ENCODE measurements at places on chromosomes 6 and 20. TPM values are rescaled to one million over a fixed set of nuclear protein-coding genes. Genes with fewer than 3 reads are reported as not detected.

DNA sequence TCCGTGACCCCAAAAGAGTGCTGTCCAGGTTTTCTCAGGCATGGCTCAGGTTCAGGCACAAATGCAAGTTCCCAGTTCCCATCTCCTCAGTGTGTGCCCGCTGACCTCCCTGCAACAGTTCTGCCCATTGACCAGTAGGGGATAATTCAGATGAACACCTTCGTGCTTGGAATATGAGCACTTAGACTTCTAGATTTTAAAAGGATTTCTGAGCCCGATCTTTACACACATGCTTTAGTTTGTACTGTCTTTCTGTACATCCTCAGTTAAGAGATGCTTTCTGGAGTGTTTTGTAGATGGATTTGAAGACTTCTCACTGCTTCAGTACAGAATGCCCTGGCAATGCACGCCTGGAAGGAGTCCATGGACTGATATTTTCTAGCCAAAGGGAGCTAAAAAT lies 239.6 kb upstream of the PLCB4 start:
- no peak for DNase-seq

Gene MYO6
- 15.3 TPM for total RNA-seq

Gene DCBLD1
- total RNA-seq = 9.0 TPM

Gene HSF2
- 1.8 TPM for total RNA-seq

DNA sequence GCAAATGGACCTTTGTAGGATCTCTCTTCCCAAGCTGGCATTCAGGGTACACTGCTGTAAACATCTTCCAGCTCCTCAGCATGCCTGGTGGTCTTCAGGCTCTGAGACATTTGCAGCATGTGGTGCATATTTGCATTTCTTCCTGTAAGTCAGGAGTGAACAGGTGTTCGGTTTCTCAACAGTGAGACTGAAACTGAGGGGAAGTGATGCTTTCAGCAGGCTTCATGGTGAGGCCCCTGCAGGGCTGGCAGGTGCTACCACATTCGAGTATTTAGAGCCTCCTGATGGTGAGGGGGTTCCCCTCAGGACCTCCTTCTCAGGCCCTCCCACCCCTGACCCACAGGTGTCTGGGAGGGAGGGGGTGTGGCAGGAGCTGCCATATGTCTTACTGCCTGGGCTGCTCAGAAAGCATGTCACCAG lies 15.1 kb downstream of the MYBL2 start:
- no peak for DNase-seq

DNA sequence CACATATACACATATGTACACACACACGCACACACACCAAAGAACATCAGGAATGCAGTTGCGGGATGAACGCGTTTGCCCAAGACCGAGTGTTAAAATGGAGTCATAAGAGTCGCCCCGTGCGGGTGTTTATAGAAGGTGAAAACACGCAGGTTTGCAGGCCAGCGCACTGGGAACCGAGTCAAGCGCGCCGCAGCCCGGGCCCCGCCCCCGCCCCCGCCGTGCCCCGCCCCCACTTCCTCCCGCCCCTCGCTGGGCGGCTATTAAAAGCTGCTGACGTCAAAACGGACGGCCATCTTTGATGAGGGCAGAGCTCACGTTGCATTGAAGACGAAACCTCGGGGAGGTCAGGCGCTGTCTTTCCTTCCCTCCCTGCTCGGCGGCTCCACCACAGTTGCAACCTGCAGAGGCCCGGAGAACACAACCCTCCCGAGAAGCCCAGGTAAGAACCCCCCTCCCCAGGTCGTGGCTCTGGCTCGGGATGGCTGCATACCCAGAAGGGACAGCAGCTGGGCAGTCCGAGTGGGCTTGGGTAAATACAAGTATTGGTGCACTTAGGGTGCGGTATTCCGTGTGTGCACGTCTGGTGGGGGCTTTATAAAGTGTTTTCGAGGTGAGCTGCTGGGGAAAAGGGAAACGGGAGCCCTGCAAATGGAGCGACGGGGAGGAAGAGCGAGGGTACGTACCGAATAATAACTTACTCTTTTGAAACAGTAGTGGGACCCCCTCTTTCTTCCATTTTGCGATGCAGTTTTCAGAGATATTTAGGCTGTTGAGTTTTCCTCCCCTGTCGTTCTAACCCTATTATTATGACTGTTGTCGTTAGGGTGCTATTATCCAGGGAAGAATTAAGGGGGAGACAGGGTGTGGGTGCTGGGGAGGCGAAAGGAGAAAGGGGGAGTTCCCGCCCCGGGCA lies at the start of gene SNAP25:
SNAP25 (plus strand) TSS at position 295 of the 916 bp plus-strand sequence. CDS start 56,662 bp downstream, outside the sequence.
- no peak for DNase-seq

DNA sequence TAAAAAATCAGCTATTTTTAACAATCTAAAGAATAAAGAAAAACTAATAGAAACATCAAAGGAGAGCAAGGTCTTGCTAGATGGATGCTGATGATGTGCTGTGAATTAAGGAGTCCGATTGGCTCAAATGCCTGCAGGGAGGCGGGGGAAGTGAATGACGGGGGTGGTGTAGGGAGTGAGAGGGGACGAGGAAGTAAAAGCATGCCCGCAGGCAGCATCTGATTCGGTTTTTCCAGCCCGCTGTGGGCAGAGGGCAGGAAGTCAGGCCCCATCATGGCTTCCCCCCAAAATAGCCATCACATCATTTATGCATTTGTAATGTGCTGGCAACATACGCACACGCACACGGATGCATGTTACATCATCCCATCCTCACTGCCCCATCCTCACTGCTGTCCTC lies 10.3 kb downstream of the RSPO4 start:
- no peak for DNase-seq

DNA sequence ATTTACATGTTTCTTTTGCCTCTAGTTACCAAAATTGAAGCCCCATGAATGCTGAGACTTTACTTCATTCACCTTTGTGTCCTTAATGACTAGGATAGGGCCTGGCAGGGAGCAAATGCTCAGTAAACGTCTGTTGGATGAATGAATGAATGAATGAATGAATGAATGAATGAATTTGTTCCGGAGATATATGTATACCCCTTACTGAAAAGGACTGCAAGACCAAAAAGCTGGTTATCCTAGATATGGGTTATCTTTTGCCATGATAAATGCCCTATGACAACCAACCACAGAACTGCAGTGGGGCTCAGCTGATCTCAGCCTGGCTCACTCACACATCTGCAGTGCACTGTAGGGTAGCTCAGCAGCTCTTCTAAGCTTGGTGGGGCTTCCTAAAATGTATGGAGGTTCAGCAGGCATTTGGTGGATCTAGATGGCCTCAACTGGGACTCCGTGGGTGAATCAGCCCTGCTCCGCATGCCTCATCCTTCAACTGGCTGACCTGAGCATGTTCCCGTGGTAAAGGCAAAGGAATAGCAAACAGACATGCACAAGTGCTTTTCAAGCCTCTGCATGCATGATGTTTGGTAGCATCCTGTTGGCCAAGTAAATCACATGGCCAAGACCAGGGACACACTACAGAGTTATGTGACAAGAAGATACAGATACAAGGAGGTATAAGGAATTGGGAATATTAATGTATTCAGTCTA lies 378.7 kb upstream of the SOX4 start:
- DNase-seq = no peak

Gene IL17A
- total RNA-seq = not detected

Gene EEF1A2
- 0.73 TPM for total RNA-seq

DNA sequence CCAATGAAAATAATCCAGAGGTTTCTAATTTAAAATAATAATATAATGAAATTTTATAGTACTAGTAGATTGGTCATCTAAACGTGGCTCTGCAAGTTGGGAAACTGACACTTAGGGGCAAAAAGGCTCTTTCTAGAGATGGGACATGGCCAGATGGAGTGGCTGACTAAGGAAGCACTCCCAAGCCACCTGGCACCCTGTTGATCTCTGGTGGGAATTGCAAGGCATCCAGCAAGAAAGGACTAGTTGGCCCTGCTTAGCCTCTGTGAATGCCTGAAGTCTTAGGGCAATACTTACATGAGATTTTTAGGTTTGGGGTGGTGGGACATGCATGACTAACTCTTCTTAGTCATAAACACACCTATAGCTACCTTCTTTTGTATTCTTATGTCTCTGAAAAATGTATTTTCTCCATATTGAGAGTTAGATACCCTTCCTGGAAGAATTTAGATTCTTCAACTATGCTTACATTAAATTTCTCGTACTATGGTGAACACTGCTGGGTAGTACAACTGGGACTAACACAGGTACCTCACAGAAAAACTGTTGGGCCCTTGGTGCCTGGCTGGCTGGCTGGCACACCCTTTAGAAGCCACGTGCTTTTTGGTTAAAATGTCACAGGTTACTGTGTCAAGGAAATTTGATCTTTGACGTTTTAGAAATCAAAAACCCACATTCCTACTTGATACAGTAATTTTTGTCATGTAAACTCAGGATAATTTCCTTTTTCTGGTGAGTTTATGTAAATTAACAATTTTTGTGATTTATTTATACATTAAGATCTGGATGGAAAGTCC lies 25.0 kb upstream of the SH3BGRL2 start:
- no peak for DNase-seq

Gene DEFB121
- total RNA-seq = not detected

Gene ADAM33
- 0.48 TPM for total RNA-seq

DNA sequence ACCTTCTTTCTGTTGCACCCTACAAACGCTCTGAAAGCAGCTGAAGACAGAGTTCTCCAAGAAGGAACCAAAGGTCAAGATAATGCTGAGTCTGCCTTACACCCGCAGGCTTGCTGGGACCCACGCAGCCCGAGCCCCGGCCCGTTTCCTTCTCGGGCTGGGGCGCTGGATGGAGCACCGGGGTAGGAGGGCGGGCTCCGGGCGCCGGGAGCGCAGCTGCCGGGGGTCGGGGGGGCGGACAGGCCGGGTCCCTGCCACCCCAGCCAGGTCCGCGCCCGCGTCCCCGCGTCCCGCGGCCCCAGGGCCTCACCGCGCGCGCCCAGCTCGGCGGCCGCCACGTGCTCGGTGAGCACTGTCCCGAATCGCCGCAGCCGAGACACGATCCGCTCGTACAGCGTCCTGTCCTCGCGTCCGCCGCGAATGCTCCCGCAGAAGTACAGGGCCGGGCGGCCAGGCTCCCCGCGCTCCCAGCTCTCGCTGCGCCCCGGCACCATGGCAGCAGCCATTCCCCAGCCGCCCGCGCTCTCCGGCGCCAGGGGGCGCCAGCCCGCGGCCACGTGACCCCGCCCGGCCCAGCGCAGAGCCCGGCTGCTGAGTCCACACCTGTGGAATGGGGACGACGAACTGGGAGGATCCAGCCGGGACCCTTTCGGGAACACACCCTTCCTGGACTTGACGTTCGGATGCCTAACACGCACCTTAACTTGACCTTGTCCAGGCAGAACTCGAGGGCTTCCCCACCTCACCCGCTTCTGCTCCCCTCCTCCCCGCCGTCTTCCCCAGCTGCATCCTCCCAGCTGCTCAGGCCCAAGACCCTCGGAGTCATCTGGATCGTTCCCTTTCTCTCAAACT lies at the start of gene DNPH1:
DNPH1 (minus strand) TSS at position 531 of the 852 bp plus-strand sequence; CDS start at position 506, 25 bp downstream.
- DNase-seq = peak; percentile 81
